ENCODE measurements at places on chromosomes 2 and 18. TPM values are rescaled to one million over a fixed set of nuclear protein-coding genes. Genes with fewer than 3 reads are reported as not detected.

ORC4 gene
- total RNA-seq: 54.8 TPM

CPLX4 gene
- total RNA-seq: 0.55 TPM

COL4A3 gene
- 9.0 TPM for total RNA-seq

CD302 gene
- total RNA-seq: 18.3 TPM

RASGRP3 gene
- 8.2 TPM for total RNA-seq

Data from testis (tissue), 5 donors.